CD4-positive, CD25-positive, alpha-beta regulatory T cell (primary cell): ENCODE measurements at places on chromosomes 6 and 20.

DNA sequence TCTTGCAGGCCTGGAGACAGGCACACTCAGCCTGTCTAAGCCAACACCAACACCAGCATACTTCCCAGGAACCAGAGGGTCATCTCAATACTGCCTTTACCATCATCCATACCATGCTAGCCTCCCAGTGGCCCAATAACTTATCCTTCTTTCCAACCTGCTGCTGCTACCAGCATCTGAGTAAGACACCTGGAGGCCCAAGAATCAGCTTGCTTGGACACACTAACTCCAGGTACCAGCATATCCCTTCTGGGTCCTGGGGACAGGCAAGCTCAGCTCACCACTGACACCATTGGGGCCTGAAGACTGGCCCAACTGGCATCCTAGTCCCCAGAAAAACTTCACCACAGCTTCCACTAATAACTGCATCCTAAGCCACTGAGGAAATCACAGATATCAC is 205.3 kb downstream of the CD109 start:
- DNase-seq = no peak

- no peak for DNase-seq
These were observed 1.3 kb downstream of the BPIFB1 start for GRCh38 chr20:33284284-33284683.

DNA sequence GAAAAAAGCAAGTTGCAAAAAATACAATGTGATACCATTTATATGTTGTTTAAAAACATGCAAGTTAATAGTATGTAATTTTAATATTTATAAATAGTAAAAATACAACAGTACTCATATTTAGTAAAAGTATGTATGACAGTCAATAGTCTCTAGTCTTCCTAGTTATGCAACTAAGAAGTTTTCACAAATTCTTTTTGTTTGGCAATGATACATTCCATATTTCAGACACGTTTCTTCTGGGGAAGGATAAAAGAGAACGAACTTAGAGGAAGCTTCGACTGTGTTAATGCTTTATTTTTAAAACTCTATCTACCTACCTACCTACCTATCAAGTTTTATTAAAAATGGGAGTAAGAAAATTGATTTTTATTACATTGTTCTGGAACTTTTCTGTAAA is 77.7 kb downstream of the UBE3D start:
- no peak for DNase-seq

DNA sequence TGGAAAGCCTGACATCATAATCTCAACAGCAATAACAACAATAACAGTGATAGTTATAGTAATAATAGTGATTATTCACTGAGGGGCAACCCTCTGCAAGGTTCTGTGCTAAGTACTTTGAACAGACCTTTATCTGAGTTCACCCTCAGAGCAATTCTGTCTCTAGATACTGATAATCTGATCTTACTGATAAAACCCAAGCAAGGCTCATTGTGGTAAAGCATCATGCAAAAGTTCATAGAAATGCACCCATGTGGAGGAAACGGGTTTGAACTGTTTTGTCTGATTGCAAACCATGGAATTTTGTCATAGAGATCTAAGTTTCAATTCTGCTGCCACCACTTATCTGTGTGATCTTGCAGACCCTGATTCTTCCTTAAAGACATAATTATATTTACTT is 1.3 kb upstream of the KIAA0408 start:
- DNase-seq = no peak
